ENCODE measurements at places on chromosomes 3 and 15.

- DNase-seq = peak; percentile 83
Observed at GRCh38 chr15:86162172-86162591, 82.5 kb downstream of the AGBL1 start.

- no peak for DNase-seq
Observed at GRCh38 chr3:155169197-155169596, 89.1 kb downstream of the MME start.

DNA sequence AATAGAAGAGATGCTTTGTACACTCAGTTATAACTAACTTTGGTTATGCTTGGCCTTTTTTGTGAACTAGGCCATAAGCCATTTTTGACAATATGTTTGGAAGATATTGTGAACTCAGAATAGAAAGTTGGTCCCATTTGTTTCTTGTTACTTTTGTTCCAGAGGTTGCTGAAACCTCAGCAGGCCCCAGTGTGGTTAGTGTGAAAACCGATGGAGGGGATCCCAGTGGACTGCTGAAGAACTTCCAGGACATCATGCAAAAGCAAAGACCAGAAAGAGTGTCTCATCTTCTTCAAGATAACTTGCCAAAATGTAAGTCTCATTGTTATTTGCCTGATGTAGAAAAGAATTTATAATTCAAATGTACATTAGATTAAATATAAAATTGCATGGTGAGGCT is 5.7 kb downstream of the ALAS1 start:
- no peak for DNase-seq

- no peak for DNase-seq
Observed at GRCh38 chr15:25171111-25171811, 216.5 kb downstream of the SNRPN start.

DNA sequence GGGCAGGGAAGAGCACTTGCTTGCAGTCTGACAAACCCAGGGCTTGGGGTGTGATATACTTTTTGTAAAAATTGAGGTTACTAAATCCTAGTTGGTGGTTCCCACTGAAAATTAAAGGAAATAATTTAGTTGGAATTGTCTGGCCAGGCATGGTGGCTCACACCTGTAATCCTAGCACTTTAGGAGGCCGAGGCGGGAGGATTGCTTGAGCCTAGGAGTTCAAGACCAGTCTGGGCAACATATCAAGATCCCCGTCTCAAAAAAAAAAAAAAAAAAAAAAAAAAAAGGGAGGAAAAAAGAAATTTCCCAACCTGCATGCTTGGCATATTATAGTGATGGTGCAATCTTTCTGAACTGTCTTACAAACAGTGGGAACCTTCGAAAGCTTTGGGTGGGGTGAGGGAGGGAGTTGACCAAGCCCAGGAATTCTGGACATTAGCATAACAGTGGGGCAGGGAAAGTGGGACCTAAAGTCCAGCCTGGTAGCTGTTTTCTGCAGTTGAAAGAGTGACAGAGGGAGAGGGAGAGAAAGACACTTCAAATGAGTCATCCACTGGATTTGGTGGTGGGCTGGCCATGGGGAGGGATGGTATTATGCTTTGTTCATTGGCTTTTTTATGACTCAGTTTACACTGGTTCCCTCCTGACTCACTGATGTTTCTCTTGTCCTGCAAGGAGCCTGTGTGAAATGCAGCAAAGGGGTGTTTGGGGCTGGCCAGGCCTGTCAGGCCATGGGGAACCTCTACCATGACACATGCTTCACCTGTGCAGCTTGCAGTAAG is 41.1 kb downstream of the LIMD1 start:
- DNase-seq = no peak

DNA sequence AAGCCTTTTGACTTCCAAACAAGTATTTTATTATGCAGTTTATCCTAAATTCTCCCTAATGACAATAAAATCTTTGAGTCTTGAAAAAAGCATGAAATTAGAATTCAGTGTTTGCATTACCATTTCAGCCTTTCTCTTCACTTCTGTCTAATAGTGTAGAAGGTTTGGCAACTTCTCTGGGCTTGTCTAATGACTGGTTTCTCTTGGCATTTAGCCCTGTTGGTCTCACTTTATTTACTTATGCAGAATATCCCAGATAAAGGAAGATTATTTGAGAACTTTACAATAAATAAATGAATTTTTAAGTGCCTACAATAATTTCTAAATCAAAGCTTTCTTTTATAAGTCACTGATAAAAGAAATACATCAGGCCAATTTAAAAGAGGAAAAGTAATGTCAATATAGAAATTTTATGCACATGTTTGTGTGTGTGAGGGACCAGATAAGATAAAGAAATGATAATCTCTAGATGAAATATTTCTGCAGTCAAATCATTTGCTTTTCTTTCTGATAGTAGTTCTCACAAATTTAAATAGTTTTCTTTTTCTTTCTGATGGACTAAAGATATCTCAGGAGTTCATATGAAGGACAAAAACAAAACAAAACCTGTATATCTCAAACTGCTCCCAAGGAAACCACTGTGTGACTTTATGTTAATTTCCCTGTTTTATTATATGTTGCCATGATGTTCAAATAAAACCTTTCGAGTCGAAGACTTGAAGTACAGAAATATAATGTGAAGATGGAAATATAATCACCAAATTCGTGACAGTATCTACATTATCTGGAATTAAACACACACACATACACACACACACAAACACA is 533.1 kb upstream of the CBLB start:
- DNase-seq = no peak

- DNase-seq = no peak
Observed at GRCh38 chr15:85804481-85805170, 9.9 kb upstream of the KLHL25 start.

GRCh38 chr3:101038880-101039279 is 45.7 kb upstream of the ABI3BP start:
- DNase-seq = no peak

DNA sequence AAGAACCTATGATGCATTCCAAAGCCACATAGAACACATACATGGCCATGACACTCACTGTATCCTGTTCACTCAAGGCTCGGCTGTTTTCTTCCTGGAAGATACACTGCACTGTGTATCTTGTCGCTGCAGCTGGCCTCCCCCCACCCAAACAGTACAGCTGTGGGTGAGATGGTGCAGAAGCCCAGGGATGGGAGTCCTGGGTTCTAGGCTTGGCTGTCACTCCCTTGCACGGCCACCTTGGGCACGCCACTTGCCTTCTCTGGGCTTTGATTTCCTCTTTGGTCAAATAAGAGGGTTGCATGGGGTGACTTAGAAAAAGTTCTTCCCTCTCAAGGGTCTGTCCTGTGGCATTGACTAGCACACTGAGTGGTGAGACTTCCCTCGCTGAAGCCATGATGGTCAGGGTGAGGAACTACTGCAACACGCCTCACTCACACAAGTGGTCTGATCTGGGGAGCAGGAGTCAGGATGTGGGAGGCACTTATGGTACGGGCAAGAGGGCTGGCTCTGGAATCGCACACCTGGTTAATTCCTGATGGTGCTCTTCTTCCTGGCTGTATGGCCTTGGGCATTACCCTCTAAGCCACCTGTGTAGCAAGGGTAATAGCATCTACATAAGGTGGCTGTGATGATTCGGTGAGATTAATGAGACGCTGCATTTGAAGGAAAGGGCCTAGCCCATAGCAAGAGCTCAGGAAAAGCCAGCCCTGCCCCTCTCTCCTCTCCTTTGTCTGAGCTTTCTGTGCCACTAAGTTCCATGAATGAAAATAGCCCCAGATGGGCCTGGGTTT is 44.0 kb downstream of the ANP32A start:
- DNase-seq = no peak

DNA sequence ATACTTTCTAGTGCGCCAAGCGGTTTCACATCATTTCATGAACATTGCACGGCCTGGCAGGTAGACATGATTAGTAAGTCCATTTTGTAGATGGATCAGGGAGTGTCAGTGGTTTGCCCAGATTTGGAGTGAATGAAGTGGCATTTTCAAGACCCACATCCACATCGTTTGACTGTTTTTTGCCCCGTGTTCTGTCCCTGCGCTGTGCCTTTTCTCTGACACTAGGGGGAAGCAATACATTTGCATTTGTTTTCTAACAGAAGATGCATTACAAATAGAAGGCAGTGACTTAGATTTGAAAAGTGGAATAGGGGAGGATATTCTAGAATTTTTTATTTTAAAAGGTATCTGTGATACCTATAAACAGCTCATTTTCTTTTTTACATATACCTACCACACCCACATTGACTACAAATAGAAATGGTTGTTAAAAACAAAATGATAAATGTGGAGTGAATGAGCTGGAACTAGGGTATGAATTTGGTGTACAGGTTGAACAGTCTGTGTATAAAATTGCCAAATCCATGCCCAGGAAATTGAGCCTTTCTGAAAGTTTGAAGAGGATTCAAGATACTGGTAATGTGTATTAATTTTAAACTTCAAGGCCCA is 98.0 kb downstream of the USP13 start:
- no peak for DNase-seq

GRCh38 chr3:185270956-185271332 is 17.1 kb upstream of the EHHADH start:
- no peak for DNase-seq

DNA sequence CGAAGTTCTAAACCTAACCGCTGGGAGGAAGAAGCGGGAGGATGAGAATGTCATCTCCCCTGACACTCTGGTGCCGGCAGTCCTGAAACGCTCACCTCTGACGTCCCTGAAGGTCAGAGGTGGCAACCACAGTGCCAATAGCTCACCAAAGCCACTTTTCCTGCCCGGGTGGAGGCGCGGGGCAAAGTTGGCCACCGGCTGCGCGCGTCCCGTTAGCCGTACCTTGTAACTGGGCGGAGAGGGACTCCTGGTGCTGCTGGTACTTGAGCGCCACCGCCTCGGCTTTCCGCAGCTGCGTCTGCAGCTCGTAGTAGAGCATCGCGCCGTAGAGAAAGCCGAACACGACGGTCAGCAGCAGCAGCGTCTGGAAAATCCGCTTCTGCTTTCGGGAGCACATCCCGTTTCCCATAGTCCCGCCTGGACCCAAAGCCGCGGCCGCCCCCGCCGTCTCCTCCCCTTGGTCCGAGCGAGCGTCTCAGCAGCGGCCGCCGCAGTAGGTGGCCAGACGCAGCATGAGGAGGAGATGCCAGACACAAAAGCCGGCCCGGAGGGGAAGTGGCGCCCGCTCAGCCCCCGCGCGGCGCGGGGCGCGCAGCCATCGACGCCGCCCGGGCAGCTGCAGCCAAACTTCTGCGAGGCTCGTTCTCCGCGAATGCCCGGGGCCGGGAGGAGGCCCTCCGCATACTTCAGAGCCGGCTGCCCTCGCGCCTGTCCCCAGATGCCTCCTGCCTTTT is 680 bp downstream of the GOLIM4 start:
- peak; percentile 56 for DNase-seq

GRCh38 chr15:70199540-70200410 is 102.1 kb upstream of the TLE3 start:
- DNase-seq = no peak

- no peak for DNase-seq
Observed at GRCh38 chr3:99938270-99938911, 120.7 kb downstream of the CMSS1 start.

DNA sequence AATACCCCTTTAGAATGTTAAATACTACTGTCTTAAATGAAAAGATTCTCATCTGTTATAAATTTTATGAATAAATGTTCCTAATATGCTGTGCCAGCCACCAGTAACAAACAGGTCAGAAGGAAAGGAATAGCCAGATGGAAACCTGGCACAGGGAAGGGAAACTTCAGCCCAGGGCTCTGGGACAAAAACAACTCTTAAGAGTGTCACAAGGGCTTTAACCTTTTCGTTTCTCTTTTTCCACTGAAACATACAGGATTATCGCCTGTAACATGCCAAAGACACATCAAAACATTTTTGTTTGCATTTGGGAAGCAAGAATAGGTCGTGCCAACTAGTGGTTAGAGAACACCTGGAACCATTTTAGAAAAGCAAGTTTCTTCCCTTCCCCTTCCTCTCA is 109.0 kb upstream of the NEDD4 start:
- peak; percentile 50 for DNase-seq

- DNase-seq = no peak
Observed at GRCh38 chr3:58529516-58530353, 7.3 kb downstream of the ACOX2 start.

GRCh38 chr15:71051539-71051938 is 63.7 kb upstream of the THSD4 start:
- DNase-seq = no peak

DNA sequence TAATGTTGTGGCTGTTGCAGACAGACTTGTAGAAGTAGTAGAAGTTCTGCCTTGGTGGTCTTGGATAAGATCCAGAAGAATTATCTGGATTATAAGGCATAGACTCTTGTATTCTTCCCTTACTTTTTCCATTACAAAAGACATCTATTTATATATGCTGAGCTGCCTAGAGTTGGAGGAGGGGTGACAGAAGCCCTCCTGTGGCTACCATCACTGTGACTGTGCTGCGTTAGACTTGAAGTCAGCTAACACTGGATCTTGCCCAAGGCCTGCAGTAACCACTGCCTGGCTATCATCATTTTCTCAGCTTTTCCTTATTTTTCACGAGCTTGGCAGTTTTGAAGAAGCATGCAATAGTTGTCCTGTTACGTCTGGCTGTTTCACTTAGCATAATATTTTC is 684.8 kb upstream of the BCHE start:
- DNase-seq = no peak

DNA sequence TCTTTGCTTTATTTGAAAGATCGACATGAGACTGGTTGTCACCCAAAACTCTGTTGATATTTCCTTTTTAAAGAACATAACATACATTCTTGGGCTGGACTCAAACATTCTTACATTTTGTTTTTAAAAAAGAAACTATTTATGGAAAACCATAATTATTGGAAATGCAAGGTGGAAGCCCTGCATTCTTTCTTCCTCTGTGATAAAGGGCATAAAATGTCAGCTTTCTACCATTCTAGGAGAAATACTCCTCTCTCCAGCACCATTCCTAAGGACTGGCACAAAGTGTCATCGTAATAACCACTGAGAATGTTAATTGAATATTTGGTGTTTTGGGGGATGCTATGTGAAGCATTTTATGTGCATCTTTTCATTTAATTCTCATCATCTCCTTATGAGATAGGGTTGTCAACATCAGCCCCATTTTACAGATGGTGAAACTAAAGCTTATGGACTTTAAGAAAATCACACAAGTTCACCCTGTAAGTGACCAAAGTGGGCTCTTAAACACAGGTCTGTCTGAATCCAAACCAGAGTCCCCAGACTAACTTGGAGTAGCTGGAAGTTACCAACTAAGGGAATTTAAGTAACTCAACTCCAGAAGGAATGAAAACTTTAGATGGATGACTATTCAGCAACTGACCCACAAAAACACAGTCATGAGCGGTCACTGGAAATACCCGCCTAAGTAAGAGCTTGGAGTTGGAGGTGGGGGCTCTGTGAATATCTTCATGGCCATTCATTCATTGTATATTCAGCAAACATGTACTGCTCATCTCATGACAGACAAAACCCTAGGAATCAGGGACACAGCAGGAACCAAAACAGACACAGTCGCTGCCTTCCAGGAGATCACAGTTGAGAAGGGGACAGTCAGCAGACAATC is 45.9 kb upstream of the LMCD1 start:
- no peak for DNase-seq

GRCh38 chr3:52404391-52404790 is 40.5 kb downstream of the SEMA3G start:
- no peak for DNase-seq

DNA sequence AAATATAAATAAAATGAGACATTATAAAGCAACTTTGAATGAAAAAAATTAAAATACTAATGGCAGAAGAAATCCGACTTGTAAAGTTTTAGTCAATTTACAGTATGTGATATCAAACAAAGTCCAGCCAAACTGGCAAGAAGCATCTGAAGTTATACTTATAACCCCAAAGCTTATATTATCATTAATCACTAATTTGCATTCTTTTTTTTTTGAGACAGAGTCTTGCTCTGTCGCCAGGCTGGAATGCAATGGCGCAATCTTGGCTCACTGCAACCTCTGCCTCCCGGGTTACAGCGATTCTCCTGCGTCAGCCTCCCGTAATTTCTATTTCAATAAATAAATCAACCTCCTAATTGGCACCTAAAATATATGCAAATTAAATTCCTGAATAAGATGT is 80.1 kb downstream of the AQR start:
- DNase-seq = no peak

Measured in gastrocnemius medialis (tissue), 4 donors.